Stimulated activated CD4-positive, alpha-beta T cell treated with anti-CD3 and anti-CD28 coated beads, Interleukin-4, amount 100 ng/mL, for 48 hours (primary cell): ENCODE measurements at places on chromosomes 12 and 14.

DNA sequence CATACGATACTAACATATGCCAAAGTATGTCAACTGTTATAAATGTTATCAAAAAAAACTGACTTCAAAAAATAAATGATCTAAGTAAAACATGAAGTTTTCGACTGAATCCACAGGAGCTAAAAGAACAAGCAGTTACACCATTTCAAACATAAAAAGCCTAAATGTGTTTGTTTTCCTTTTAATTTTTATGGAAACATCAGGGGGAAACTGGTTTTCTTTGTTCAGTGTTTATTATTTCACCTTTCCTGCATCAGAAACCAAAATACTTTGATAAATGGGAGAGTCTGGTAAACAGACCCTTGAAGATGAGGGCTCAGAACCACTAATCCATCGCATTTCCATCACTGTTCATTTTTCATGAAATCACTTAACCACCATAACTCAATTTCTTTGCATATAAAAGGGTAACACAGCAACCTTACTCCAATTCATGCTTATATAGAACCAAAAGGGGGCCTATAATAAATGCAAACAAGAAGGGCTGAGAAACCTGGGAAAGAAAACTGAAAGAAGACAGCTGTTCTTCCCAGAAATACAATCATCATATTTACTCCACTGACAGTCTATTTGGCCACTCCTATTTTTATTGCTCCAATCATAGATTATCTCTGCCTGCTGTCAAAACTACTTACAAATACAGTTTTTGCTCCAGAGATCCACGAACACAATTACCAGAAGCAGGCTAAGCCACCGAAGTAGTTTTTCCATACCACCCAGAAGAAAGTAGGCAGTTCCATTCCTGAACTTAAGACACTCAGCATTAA, 17.0 kb downstream of the FGD6 start:
- DNase-seq, result no peak

DNA sequence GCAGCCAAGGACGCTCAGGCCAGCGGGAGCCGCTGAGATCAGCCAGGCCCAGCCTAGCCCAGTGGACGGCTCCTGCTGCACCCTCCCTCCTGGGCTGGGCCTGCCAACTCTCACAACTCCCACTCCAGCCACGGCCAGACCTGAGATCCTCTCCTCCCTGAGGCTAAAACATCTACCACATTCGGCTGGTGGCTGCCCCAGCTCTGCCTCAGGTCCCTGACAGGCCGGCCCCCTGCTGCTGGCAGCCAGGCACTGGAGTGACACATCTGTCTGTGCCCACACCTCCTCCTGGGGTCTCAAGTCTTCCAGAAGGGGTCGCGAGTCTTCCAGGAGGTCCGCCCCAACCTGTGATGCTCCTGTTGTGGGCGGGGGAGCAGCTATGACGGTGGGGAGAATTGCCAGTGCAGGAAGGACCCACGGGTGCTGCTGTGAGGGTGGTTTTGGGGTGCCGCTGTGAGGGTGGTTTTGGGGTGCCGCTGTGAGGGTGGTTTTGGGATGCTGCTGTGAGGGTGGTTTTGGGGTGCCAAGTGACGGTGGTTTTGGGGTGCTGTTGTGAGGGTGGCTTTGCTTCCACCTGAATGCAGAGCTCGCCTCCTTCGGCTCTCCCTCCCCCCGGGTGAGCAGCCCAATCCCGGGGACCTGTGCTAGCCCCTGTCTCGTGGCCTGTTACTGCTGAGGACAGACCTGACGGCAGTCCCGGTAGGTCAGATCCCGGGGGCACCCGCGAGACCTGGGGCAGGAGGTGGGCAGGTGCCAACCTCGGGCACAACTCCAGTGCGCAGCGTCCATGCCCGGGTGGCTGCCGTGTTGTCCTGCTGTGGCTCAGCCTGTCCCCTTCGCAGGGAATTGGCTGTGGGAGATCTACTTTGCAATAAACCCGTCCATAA, 27.5 kb upstream of the C14orf180 start:
- no peak for DNase-seq

DNA sequence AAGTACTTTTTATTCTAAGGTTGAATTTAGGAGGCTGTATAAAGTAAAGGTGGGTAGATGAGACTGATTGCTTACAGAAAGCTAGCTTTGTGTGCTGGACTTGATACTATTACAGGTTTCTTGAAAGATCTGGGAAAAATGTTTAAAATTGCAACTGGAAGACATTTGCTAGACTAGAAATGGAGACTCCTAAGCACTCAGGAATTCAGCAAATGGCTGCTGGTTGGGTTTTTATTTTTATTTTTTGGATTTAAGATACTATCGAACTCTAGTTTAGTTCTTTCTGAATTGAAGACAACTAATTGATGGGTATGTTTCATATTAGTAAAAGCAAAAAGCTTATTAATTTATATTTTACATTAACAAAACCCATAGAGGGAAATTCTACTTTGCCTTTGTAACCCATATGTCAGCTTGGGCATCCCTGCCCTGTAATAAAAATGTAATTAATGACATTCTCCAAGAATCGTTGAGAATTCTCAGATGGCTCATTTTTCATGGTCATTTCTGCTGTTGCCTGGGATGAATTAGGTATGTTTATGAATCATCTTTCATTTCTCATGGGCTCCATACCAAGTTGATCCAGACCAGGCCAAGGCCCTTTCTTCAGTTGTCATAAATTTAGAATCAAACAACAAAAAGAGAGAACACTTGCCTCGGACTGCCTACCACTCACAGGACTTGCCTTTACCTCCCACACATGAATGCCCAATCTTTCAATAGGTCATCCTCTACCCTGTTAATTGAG, 102.1 kb downstream of the ERGIC2 start:
- no peak for DNase-seq

- DNase-seq, result no peak
These were observed 37.7 kb downstream of the NEUROD4 start for GRCh38 chr12:55057481-55057880.

GRCh38 chr12:103626498-103626897, 39.4 kb downstream of the STAB2 start:
- DNase-seq, result no peak

GRCh38 chr14:91219517-91220389, 24.8 kb downstream of the GPR68 start:
- no peak for DNase-seq

- DNase-seq, result no peak
These were observed 35.5 kb downstream of the BTG1 start for GRCh38 chr12:92110083-92110640.

- DNase-seq, result no peak
These were observed 26.4 kb downstream of the HCFC2 start for GRCh38 chr12:104090685-104091084.

DNA sequence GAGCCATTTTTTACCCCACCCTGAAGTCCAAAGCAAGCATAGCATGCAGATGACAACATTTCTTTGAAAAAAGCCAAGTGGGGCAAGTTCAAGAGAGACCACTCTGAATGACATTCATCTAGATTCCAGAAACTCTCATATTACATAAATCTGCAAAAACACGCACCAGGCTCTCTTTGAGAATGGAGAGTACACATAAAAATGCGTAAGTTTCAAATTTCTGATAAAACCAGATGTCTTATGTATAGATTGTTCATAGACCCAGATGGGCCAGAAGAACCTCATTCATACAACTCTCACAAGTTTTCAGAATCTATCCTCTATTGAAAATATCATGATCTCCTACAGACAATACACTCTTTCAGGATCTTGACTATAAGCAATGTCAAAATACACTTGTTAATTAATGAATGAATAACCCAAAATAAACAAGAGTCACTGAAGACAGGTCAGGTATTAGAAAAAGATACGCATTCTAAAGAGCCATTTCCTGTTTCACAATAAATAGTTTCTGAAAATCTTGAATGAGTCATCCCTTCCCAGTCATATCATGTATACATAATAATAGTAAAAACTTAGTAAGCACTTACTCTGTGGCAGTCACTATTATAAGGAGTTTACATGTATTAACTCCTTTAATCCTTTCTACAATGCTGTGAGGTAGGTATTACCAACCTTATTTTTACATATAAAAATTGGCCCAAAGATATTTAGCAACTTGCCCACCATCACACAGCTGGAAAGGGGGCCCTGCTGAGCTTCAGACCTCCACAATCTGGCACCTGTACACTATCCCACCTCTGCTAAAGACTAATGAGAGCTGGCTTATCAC, 72.0 kb downstream of the PPP2R5E start:
- DNase-seq, result no peak

- DNase-seq, result peak; percentile 8
These were observed 849 bp downstream of the WNT1 start for GRCh38 chr12:48978741-48979601.

GRCh38 chr12:2332947-2333346, 280.2 kb downstream of the CACNA1C start:
- no peak for DNase-seq

GRCh38 chr12:58159941-58160340, 218.6 kb downstream of the ATP23 start:
- no peak for DNase-seq

GRCh38 chr12:92030618-92031017, 115.0 kb downstream of the BTG1 start:
- DNase-seq, result no peak

DNA sequence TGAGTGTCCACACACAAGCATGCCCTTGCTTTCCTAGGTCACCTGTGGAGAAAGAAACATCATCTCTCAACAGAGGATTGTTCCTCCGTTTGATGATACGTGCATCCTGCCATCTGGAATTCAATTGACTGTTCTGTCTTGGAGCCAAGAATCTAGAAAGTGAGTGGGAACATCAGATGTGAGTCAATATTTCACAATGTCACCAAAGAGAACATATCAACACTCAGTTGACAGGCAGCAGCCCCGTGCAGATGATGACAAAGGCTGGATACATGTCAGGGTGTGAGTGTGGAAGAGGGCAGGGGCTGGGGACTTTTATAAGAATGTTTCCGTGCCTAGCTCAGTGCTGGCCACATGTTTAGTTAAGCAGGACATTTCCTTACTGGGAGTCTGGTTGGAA, 76.1 kb downstream of the TBC1D30 start:
- DNase-seq, result no peak

DNA sequence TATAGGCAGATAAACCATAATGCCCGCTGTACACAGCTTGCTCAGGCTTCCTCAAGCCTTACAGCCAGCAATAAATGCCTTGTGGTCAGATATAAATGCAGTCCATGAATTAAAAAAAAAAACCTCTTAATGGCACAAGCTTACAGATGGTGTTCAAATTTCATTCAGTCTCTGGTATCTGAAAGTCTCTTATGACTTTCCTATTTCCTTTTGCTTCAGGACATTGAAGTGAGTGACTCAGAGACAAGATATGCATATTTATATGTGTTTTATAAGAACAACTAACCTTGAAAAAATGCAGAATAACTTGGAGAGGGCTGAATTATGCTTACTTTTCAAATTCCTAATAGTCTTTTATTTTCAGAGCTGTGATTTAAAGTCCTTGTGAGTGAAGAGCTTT, 426.9 kb upstream of the MIS18BP1 start:
- DNase-seq, result no peak

DNA sequence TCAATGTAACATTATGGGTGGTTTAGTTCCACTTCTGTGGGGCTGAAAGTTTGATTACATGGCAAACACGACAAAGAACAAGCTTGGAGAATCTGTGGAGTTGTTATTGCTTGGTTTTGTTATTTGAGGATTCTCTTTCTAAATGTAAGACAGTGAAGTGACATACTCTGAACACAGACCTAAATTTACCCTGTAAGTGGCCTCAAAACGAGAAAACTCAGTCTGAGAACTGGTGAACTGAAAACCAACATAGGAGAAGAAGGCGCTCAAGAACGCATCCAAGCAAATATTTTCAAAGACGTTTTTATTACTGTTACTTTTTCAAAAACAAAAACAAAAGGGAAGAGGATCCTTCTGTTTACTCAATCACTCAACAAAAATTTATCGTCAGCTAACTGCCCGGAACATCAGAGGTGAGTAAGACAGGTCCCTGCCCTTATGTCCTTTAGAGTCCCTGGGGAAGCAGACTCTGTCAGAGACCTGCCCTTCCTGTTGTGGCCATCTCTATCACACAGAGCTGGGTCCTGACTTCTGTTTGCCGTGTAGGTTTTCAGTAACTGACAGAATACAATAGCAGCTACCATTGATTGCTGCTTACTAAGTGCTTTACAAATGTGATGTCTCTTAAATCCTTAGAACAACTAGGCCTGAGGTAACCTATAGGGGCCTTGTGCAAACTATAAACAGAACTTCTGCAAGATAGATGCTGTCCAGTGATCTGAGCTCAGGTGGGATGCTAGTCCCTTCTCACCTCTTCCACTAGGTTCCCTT, 79.3 kb upstream of the C12orf71 start:
- no peak for DNase-seq

DNA sequence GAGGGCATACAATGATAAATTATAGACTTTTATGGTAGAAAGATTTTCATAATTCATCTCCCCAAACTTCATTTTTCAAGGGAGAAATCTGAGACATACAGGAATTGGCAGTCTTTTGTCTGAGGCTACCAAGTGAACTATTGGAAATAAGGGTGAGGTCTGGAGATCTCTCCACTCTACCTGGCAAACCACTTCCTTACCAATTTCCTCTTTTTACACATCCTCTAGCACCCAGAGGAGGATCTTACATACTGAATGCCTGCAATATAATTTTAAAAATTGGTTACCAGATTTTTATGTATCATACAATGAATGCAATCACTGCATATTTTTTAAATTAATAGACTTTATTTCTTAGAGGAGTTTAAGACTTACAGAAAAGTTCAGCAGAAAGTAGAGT, 6.6 kb downstream of the PDE6H start:
- no peak for DNase-seq

DNA sequence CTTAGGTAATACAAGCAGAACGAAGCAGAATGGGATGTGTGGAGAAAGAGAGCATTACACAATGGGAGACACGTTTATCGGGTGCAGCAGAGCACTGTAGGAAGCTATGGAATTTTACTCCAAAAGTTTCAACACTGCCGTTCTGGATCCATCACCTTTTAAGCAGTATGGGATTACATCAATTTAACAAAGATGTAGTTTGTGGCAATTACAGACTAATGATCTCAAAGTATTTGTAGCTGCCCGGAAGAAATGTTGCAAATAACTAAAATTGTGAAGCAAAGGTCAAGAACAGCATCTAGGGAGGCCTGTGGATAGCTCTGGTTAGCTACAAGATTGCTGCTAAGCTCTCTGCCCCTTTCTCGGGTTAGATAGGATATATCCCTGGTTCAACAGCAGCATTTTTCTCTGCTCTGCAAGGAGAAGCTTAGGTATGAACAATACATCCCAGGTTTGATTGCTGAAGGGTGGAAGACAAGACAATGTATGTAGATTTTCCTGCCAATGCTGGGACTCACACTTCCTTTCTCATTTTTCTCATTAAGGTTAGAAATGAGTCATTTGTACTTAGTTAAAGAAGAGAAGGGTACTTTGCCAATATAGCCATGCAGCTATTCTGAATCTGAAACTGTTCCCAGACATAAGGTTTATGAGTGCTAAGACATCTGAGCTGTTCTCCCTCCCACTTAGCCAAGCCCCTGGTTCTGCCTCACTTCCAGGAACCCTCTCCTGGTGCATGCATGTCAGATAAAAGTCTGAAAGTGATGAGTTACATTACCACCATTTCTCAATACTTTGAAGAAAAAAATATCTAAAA, 75.0 kb upstream of the HIF1A start:
- peak; percentile 50 for DNase-seq

GRCh38 chr14:95496690-95497259, 19.7 kb downstream of the SYNE3 start:
- no peak for DNase-seq
